H9 (cell line): ENCODE measurements at places on chromosomes 1 and 21. TPM values are rescaled to one million over a fixed set of nuclear protein-coding genes. Genes with fewer than 3 reads are reported as not detected.

DNA sequence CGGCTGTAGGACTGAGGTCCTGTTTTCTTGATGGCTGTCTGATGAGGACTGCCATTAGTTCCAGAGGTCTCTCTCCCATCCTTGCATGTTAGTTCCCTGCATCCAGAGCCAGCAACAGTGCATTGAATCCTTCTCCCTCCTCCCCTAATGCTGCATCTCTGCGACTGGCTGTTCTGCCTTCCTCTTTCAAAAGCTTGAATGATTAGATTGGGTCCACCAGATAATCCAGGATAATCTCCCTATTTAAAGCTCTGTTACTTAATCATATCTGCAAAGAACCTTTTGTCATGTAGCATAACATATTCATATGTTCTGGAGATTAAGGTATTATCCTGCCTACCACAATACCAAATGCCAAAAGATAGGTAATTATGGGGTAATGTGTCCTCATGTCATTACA, 377.5 kb downstream of the GPATCH2 start:
- no peaks in the 10 kb centered on the region for H3K36me3 ChIP-seq
- no peak overlapping the region for H3K27ac ChIP-seq
- H3K4me1 ChIP-seq, result no peaks in the 10 kb centered on the region
- H3K27me3 ChIP-seq, result no peaks in the 10 kb centered on the region
- no peak for DNase-seq

- no peak overlapping the region for H3K4me3 ChIP-seq
- no peak overlapping the region for H3K27ac ChIP-seq
- no peaks in the 10 kb centered on the region for H3K4me1 ChIP-seq
- no peaks in the 10 kb centered on the region for H3K27me3 ChIP-seq
- H3K36me3 ChIP-seq, result no peaks in the 10 kb centered on the region
- no peak for DNase-seq
These were observed 27.5 kb upstream of the GNG12 start for GRCh38 chr1:67860776-67861175.

- no peaks in the 10 kb centered on the region for H3K4me1 ChIP-seq
- DNase-seq, result no peak
- peaks cover 1% of the 10 kb centered on the region; the same call in 1 of the 3 replicates for H3K36me3 ChIP-seq
These were observed 31.0 kb downstream of the FBXO42 start for GRCh38 chr1:16321176-16321867.

GRCh38 chr1:171484760-171485374, 463 bp upstream of the PRRC2C start:
- H3K4me3 ChIP-seq, result peak overlapping the region; percentile 98
- no peaks in the 10 kb centered on the region; the same call in 1 of the 2 replicates for H3K27me3 ChIP-seq
- DNase-seq, result no peak
- H3K36me3 ChIP-seq, result peaks cover 5% of the 10 kb centered on the region; the same call in 1 of the 2 replicates

GRCh38 chr1:214720561-214720960, 117.6 kb downstream of the CENPF start:
- H3K4me1 ChIP-seq, result no peaks in the 10 kb centered on the region
- H3K36me3 ChIP-seq, result no peaks in the 10 kb centered on the region
- no peak overlapping the region for H3K27ac ChIP-seq
- H3K4me3 ChIP-seq, result no peak overlapping the region
- H3K27me3 ChIP-seq, result no peaks in the 10 kb centered on the region

TBX19 gene
- 0.37 and 0.48 TPM in 2 replicates for total RNA-seq

RGS8 gene
- 0.07 TPM in 1 of 2 replicates, not detected in the other for total RNA-seq

RNU1-3 gene
- total RNA-seq, result 1,874 and 2,051 TPM in 2 replicates

- no peak overlapping the region for H3K27ac ChIP-seq
- peaks cover 20% of the 10 kb centered on the region; the same call in 2 of the 3 replicates for H3K36me3 ChIP-seq
- H3K4me1 ChIP-seq, result no peaks in the 10 kb centered on the region
- no peak for DNase-seq
- no peak overlapping the region for H3K4me3 ChIP-seq
These were observed 9.3 kb downstream of the ZNF672 start for GRCh38 chr1:248847181-248847955.

DNA sequence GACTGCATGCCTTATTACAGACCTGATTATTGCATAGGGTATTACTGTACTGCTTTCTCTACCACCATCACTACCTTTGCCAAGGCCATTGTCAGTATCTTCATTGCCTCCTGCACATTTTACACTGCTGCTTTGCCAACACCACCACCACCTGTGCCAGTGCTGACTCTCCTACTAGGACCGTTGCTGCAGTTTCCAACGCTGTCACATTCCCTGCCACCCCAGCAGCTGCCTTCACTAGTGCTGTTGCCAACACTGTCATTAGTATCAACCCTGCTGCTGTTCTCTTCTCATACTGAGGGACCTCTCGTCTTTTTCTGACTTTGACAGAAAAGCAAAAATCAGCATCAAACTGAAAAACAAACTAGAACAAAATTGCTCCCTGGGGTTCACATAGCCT, 394.9 kb upstream of the B3GALT2 start:
- no peak overlapping the region for H3K4me3 ChIP-seq
- H3K36me3 ChIP-seq, result no peaks in the 10 kb centered on the region; the same call in 2 of the 3 replicates
- H3K27ac ChIP-seq, result no peak overlapping the region
- H3K4me1 ChIP-seq, result no peaks in the 10 kb centered on the region
- DNase-seq, result no peak

DNA sequence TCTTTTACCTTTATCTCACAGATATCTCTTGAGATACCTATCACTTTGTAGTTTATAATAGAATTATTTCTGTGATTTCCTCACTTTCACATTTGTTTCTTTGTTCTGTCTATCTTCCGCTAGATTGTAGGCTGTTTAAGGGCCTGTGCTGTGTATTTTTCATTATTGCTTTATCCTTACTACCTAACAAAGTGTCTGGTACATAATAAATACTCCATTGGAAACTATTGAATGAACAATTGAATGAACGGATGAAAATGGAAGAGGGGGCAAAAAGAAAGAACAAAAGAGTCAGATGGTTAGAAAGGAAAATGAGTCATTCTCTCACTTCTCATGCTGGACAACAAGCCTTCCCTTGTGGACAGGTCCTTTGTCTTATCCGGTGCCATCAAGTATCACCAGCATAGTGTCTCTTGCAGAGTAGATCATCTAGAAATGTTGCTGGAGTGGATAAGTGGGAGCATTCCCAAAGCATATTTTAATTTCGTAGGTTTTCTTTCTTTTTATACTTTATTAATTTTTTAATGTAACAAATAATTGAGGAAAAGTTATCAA, 159.8 kb downstream of the NEK7 start:
- H3K4me1 ChIP-seq, result peaks cover 6% of the 10 kb centered on the region
- no peaks in the 10 kb centered on the region for H3K27me3 ChIP-seq
- no peak for DNase-seq

GRCh38 chr1:116353155-116353554, 19.9 kb upstream of the ATP1A1 start:
- H3K4me3 ChIP-seq, result no peak overlapping the region
- H3K36me3 ChIP-seq, result no peaks in the 10 kb centered on the region
- H3K27ac ChIP-seq, result no peak overlapping the region
- no peak for DNase-seq
- no peaks in the 10 kb centered on the region for H3K27me3 ChIP-seq

ADGRB2 gene
- 10.7 and 10.9 TPM in 2 replicates for total RNA-seq

- no peaks in the 10 kb centered on the region for H3K4me1 ChIP-seq
- no peak for DNase-seq
- H3K4me3 ChIP-seq, result no peak overlapping the region
- H3K27me3 ChIP-seq, result peaks cover 28% of the 10 kb centered on the region
- no peak overlapping the region for H3K27ac ChIP-seq
These were observed 3.9 kb downstream of the EGLN1 start for GRCh38 chr1:231418101-231418740.

DNA sequence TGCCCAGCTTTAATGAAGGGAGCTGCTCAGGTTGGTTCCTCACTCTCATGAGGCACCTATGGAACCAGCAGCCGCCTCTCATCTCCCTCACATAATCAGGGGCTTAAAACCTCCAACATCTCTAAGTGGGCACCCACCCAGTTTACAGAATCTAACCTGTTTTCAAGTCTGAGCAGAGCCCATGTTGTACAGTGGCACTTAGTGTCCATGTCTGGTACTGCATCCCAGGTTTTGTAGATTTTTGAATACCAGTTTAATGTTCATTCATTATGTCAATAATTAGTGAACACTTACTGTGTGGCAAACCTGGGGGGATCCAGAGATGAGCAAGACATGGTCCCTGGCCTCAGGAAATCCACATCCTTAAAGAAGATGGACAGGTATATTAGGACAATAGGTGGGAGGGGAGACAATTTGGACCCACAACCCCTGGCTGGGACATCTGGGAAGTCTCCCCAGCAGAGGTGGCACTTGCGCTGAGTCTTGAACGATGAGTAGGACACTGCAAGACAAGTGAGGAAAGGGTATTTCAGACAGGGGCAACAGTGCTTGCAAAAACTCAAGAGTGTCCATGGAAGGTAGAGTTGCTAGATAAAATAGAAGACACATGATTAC, 83.3 kb downstream of the LACTBL1 start:
- no peak for DNase-seq
- H3K27me3 ChIP-seq, result no peaks in the 10 kb centered on the region
- H3K4me1 ChIP-seq, result no peaks in the 10 kb centered on the region
- H3K36me3 ChIP-seq, result peaks cover 11% of the 10 kb centered on the region

- H3K27me3 ChIP-seq, result no peaks in the 10 kb centered on the region; the same call in 1 of the 2 replicates
- peak; percentile 87 for DNase-seq
- H3K36me3 ChIP-seq, result no peaks in the 10 kb centered on the region
- no peak overlapping the region for H3K4me3 ChIP-seq
- no peak overlapping the region for H3K27ac ChIP-seq
These were observed 9.5 kb upstream of the PADI3 start for GRCh38 chr1:17239420-17239819.

DNA sequence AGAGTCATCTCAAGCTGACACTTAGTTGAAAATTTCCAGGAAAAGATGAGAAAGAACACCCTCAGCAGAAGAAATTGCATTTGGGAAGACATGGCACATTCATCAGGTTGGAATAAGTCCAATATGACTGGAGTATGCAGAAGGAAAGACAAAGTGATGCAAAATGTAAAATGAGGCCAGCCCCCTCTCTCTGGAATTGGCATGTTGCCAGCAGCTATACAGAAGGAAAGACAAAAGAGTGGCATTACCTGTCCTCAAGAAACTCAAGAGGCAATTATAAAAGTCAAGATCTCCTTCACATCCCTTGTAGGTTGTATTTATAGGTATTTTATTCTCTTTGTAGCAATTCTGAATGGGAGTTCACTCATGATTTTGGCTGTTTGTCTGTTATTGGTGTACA, 426.3 kb downstream of the AGBL4 start:
- H3K4me3 ChIP-seq, result no peak overlapping the region
- no peak for DNase-seq
- H3K27me3 ChIP-seq, result no peaks in the 10 kb centered on the region
- H3K27ac ChIP-seq, result no peak overlapping the region
- H3K36me3 ChIP-seq, result peaks cover 45% of the 10 kb centered on the region
- H3K4me1 ChIP-seq, result no peaks in the 10 kb centered on the region

DNA sequence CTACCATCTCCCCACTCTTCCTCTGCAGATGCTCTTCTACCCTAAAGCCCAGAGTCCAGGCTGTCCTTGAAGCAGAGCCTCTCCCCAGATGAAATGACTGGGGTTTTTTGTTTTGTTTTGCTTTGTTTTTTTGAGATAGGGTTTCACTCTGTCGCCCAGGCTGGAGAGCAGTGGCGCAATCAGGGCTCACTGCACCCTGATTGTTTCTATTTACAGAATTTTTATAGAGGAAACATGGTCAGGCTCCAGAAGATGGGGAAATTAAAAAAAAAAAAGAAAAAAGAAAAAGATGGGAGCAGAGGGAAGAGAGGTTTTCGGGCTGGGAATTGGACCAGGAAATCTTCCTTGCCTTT, 43.7 kb upstream of the ZNF281 start:
- peaks cover 9% of the 10 kb centered on the region; the same call in 1 of the 2 replicates for H3K36me3 ChIP-seq
- H3K4me3 ChIP-seq, result 0 out of 3 replicates have a peak overlapping the region, but pooled peaks have one; percentile 41
- peak overlapping the region; percentile 61 for H3K27ac ChIP-seq
- no peak for DNase-seq
- no peaks in the 10 kb centered on the region for H3K27me3 ChIP-seq

DNA sequence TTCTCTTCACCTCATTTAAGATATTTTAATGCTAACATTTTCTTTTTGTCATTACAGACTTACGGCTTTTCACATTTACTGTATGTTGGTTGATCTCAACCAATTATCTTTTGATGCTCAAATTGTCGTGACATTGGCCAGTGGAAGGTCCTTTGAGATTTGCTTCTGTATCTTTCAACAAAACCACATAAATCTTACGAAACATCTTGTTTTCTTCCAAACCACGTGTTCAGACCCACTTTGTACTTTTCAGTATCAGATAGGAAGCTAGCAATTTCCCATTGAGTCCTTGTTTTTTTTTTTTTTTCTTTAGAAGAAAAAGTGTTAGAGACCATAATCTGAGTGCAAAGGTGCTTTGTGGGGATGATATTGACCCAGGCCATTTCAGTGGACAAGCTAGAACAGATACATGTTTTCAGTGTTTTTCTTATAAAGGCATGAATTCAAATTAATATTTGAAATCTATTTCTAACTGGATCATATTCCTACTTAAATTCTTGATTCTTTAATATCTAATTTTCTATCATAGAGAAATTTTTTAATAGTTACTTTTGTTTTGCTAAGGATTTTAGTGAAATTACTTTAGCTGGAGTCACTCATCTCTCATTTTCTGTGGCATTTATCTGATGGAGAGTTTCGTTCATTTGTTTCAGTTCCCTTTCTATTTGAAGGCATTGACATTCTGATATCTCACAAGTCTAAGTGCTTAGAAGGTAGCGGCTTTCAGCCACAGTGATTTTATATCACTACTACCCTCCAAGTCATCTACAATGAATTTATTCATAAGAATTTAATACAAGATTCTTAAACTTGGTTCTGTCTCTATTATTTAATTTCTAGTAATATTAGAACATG, 26.7 kb downstream of the ATG4C start:
- H3K36me3 ChIP-seq, result peaks cover 37% of the 10 kb centered on the region
- no peak for DNase-seq
- no peaks in the 10 kb centered on the region for H3K27me3 ChIP-seq

- DNase-seq, result no peak
- no peaks in the 10 kb centered on the region for H3K4me1 ChIP-seq
- H3K36me3 ChIP-seq, result peaks cover 19% of the 10 kb centered on the region
- H3K27me3 ChIP-seq, result no peaks in the 10 kb centered on the region
These were observed 43.4 kb upstream of the GPR88 start for GRCh38 chr1:100494393-100495084.

WDR64 gene
- total RNA-seq, result not detected in 2 replicates

DYNLT5 gene
- total RNA-seq, result 0.83 and 0.86 TPM in 2 replicates

DNA sequence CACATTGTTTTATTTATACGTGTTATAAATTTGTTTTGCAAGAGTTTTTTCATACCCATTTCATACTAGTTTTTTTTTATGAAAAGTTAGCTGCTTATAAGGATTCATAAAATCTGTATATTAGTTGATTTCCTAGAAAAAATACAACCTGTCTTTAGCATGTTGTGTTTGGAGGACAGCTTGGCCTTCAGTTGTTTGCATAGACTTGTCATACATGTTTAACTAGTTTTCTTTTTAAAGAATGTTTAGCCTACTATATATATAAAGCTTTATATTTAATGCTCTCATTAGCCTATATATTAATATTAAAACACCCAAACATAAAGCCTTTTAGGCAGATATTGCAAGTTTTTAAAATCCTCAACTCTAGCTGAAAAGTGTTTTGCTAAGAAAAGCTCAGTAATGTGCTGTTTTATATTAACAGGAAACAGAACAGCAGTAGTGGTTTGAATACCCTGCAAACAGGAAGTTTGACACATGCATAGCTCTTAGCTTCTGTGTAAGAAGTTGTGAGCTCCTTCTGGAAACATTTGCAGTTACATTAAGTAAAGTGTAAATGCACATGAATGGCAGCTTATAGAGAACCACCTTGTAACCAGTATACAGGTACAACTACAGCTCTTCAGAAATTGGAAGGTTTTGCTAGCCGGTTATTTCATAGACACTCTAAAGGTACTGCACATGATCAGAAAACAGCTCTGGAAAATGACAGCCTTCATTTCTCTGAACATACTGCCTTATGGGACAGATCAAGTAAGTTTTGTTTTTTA, at the start of gene PRKACB:
Gene PRKACB (plus strand): TSS at position 476 of the 770 bp plus-strand sequence. CDS start 91 bp downstream, at position 567.
- no peak within 1 kb of the TSS for H3K27ac ChIP-seq
- H3K36me3 ChIP-seq, result peaks cover 5% of the 10 kb centered on the region
- H3K4me3 ChIP-seq, result no peak within 1 kb of the TSS
- H3K4me1 ChIP-seq, result no peaks in the 10 kb centered on the region

C1QB gene
- total RNA-seq, result not detected in 2 replicates

GNG4 gene
- 32.2 and 34.4 TPM in 2 replicates for total RNA-seq

SPATA1 gene
- 0.61 TPM in 1 of 2 replicates, not detected in the other for total RNA-seq
